DMS153 (cell line): ENCODE measurements at places on chromosomes 7 and 10.

DNA sequence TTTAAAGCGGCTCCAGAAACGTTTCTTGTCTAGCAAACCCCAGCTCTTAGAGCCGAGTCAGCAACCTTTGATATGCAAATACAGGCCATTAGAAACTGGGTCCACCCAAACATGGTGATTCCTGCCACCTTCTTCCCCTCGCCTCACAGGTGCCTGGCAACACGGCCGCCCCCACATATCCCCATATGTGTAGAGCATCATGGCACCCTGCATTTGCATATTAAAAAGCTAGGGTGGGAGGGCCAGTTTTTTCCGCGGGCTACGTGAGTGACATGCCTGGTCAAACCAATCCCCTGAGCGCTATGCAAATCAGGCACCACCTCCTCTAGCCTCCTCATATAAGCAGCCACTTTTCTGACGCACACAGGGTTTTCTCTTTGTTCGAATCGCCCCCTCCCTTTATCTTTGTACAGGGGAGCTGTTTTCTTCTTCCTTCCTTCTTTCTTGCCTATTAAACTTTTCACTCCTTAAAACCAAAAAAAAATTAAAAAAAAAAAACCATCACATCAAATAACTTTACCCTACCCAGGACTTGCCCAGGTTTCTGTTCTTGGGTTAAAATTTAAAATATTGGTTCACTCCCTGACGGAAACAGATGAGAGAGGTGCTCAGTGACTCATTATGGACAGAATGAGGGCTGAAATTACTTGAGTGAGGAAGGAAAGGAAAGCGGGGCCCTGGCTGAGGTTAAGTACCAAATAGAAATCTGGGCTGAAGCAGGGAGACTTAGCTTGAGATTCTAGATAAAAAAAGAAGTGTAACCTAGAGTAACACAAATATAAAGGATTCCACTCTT is 59.8 kb downstream of the COA1 start:
- DNase-seq = no peak

DNA sequence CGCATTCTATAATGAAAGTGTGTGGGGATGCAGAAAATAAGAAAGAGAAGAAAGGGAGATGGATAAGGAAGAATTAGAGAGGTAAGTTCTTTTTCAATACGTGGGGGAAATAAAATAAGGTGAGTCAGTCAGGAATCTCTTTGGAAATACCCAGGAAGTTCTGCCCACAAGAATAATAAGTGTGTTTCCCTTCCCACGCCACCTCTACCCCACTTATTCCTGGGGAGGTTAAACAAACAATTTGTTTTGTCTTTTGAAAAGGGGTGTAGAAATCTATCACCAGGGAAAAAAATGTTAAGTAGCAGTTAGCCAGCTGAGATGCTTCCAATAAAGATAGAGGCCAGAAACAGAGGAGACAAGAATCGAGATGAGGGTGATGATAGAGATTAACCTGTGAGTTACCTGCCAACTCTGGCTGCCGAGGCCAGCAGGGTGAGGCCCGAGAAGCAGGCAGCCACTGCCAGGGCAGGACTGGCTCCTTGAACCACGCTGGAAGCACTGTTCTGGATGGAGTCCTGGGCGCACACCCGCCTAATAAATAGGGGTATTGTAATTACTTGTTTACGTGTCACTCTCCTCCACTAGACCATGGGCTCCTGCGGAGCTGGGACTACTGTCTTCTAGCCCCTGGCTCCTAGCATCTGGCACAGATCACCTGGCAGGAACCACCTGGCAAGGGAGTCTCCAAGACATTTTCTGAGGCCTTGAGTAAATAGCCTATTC is 191.3 kb downstream of the FGFR2 start:
- DNase-seq = no peak

DNA sequence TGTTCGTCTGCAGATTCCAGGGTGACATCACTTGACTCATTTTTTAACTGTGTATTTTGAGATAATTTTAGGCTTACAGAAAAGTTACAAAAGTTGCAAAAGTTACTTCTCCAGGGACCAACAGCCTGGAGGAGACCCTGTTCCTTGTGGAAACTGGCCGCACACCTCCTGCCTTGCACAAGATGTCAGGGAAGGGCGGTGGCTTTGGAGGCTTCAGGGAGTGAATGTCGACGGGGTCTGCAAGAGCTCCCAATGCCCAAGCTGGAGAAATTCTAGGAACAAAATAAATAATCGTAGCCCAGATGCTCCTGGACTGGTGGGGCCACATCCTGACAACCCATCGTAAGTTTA is 62.2 kb upstream of the FAM20C start:
- no peak for DNase-seq

- no peak for DNase-seq
These were observed 33.4 kb downstream of the GOLGA7B start for GRCh38 chr10:97883092-97883485.

DNA sequence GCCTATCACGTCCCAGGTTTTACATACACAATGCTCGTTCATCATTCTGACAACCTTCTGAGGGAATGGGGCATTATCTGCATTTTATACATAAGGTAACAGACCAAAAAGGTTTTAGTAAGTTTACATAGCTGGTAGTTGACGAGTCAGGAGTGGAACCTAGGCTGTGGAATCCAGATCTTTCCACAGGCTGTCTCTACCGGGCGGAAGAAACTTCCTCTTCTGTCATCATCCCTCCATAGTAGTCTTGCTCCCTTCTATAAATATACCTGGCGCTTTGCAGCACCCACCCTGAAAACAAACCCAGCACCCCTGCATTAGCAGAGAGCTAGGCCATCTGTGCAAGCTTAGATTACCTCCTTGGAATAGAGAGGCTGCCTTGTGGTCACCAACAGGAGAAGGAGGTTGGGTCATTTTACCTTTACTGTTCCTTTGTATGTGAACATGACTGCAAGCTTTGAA is 1.3 kb downstream of the TSPAN13 start:
- no peak for DNase-seq

- DNase-seq = no peak
These were observed 56.0 kb upstream of the ST8SIA6 start for GRCh38 chr10:17510242-17510908.

DNA sequence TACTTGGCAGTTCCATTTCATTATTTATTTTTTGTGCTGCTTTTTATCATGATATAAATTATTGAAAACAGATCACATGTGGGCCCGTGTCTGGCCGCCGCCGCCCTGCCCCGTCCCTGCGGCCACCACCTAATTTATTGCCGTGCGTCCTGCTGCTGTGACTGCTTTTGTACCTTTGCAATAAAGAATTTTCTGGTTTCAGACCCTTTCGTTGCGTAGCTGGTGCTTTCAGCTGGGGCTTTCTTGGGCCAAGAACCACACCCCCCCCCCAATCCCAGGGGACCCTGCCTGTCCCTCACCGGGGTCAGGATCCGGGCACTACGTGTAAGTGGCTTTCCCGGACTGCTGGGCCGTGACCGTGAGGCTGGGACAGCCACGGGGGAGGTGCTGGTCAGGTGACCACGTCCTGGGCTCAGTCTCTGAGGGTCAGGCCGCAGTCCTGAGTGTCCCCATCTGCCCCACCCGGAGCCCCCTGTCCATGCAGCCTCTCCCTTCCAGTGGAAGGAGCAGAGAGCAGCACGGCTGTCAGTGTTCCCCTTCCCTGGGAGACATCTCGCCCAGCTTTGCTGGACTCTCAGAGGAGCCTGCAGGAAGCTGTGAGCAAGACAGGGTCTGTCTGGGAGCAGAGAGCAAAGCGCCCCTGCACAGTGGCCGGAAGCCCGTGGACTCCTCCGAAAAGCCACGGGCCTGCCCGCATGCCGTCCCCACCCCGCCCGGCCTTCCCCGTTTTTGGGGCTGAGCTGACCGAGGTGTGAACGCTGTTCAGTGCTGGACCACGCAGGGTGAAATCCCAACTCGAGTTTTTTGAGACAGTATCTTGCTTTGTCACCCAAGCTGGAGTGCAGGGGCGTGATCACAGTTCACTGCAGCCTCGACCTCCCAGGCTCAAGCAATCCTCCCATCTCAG is 12.6 kb downstream of the MAFK start:
- no peak for DNase-seq

DNA sequence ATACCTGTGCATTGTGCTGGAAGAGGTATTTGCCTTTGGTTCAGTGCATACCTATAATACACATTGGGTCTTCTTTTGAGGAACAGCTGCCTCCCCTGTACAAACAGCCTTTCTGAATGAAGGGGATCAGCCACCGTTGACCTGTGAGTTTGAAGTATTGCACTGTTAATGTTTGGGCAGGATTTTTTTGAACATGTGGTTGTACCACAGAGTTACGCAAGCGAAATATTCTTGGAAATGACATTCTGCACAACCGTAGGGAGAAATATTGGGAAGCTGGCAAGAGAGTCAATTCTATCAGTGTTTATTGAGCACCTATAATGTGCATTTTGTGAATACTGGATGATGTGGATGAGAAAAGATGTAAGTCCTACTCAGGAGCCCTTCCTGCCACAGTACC is 270.6 kb downstream of the AUTS2 start:
- no peak for DNase-seq

- DNase-seq = no peak
These were observed 27.0 kb downstream of the LMOD2 start for GRCh38 chr7:123682690-123683089.

DNA sequence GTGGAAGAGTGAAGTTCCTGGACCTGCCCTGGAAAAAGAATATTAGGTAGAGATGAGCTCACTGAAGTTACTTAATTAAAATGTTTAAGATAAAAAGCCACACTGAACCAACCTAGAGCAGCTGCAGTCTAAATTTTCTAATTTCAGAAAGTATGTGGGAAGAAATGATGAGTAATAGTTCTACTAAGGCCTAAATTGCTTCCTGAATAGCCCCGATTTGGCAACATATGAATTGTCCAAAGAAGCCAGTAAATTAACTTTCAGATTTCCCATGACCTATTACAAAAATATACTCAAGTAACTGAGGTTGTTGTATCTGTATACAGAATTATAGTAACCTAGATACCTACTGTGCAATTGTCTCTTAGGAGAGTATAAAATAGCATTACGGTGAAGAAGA is 312.6 kb downstream of the IPMK start:
- no peak for DNase-seq
